ENCODE measurements at places on chromosomes 12 and 14.

DNA sequence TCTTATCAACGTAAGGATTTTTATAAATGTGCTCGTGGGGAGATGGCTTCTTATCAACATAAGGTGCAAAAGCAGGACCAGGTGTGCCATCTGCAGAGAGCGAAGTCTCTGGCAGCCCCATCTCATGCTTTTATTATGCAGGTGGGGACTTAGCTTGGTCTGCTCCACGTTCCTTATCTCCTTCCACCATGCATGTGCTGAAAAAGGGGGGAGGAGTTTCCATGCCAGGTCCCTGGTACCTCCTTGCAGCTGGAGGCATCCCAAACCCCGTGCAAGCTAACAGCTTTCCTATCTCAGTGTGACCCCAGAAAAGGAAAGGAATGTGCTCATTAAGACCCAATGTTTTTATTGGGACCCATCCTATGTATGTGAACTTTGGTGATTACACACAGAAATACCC is 608.5 kb downstream of the TMEM121 start:
- no peak for DNase-seq

DNA sequence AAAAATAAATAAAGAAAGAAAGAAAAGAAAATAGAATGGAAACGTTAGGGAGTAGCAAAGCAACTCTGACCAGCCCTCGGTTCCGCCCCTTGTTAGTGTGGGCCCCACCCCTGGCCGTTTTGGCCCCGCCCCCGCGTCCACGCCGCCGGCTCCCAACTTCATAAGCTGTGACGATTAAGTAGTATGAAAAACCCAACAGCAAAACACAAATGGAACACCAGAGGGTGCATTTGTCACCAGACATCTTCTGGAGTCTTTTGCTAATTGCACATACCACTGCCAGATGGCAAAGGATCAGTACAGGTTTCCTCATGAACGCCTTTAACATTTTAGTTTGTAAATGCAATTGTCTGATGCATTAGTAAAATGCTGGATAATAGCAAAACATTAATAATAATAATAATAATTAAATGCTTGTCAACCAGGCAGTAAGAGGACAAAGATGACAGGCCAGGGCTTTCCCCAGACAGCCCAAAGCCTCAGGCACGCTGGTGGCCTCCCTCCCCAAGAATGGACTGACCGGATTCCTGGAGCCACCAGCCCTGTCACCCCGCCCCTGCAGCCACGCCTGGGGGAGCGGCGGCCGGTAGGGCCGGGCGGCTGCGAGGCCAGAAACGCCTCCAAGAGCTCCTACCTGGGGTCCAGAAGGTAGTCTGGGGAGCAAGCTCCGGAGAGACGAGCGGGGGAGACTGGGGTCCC is 23.6 kb downstream of the HSP90AA1 start:
- DNase-seq: no peak

- DNase-seq: no peak
Measured at GRCh38 chr12:34401659-34402227, 379.4 kb downstream of the ALG10 start.

DNA sequence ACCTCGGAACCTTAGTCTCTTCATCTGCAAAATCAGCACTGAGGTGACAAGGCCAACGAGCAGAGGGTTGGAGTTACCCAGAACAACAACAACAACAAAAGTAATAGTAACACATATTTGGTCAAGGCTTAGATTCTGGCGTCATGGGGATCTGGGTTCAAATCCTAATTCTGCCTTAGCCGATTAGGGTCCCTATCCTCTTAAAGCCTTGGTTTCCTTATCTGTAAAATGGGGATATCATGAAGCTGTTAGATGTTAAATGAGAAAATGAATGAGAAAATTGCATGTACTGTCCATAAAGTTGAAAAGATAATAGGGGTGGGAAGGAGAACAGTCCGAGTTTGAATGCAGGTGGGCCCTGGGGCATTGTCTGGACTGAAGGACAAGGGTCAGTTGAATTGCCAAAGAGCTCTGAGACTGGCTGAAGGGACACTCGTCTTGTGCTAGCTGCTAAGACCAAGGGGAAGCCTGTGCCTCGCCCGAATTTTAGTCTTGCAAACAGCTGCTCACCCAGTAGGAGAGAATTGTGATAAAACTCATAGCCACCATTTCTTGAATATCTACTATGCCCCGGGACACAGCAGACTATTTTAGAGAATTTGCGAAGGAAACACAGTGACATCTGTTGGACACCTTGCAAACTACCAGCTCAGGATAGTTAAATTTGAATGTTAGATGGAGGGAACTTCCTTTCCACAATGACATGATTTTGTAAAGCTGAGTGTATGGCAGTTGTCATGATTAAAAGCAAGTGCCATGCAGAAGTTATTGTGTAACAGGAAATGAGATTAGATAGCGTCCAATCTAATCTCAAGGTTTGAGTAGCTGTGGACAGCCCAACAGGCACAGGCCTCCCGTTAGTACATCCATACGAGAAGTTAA is 6.8 kb upstream of the HNF1A start:
- DNase-seq: no peak

GRCh38 chr14:101074196-101075024 is 170.9 kb upstream of the RTL1 start:
- DNase-seq: no peak

DNA sequence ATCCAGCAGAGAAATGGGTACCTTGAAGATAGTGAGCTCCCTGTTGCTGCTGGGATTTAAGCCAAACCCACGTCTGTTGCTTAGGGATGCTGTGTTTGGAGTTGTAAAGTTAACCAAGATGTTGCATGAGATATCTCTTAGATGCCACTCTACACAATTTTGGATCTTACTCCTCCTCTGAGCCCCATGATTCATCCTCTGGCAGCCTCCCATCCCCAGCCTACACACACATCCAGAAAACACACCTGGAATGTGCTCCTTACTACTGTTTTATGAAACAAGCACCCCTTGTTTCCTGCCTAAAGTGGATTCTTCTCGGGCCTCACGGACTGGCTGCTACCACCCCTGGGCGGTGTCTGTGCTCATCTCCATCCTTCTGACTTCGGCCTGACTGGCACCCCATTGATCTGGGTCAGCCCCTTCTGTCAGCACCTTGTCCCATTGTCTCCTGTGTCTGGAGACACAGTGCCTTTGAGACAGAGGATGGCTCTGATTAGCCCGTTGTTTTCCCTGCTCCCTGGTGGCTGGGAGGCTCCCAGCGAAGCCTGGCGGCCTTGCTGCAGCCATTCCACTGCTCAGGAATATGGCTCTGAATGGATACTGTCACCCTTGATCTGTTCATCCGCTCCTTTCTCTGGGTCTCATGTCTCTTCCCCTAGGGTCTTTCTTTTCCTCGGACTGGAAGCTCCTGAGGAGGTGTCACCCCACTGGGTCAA is 24.3 kb downstream of the TSPAN9 start:
- no peak for DNase-seq

DNA sequence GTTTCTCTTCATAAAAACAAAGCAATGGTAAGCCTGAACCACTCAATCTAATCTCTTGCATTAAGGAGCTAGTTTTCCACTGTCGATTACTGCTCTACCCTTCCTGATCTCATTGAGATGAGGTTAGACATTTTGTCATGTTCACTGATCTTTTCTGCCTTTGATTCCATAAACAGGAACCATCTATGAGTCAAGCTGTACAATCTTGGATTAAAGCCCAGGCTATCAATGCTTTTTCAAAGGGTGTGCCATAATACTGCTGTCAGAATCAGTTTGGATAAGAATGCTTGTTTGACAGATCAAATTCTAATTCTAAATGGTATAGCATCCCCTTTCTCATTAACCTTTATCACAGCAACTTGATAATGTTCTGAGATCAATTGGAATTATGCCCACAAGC is 16.1 kb downstream of the GRIP1 start:
- peak; percentile 50 for DNase-seq

GRCh38 chr14:75404847-75405246 is 23.0 kb upstream of the JDP2 start:
- DNase-seq: no peak

DNA sequence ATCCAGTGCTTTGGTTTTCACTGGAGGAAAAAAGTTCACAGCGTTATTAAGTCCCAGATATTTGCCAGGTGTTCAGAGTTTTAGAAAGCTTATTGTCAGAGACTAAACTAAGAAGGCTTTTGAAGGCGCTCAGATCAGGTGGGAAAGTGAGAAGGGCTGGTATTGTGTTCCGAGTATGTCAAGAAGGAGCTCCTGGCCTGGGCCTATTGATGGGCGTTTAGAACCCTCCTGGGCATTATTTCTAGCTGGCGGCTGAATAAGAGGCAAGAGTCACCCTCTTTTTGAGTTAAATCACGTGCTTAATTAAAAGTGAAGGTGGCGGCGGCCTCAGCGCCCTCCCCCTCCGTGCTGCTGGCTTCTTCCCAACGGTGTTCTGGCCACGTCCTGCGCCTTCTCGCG is 20.9 kb upstream of the GNS start:
- no peak for DNase-seq

DNA sequence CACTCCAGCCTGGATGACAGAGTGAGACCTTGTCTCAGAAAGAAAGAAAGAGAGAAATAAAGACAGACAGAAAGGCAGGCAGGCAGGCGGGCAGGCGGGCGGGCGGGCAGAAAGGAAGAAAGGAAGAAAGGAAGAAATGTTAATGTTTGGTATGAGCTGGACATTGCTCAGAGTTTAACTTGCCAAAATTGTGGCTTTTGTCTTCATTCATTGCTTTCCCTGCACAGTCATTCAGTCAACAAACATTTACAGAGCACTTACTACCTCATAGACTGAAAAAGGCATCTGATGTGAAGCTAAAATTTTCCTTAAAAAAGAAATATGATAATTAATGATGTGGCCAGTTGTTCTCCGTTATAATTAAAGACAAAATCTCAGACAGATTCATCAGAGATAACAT is 247.1 kb downstream of the SPTSSA start:
- DNase-seq: no peak

DNA sequence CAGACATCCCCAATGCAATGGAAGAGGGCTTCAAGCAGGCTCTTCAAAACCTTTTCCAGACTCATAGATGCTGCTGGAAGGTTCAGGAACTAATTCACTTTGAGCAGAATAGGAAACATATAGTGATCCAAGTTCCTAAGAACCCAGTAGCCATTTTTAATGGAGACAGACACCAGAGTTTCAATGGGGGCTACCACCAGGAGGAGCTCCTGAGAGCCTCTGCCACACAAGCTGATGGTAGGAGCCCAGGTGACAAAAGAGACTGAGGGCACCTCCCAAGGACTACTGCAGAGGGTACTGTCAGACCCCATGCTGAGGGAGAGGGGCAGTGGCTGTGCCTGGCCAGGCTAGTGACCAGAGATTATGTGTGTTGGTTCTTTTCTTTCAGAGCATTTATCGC is 45.9 kb downstream of the IFNG start:
- DNase-seq: no peak

DNA sequence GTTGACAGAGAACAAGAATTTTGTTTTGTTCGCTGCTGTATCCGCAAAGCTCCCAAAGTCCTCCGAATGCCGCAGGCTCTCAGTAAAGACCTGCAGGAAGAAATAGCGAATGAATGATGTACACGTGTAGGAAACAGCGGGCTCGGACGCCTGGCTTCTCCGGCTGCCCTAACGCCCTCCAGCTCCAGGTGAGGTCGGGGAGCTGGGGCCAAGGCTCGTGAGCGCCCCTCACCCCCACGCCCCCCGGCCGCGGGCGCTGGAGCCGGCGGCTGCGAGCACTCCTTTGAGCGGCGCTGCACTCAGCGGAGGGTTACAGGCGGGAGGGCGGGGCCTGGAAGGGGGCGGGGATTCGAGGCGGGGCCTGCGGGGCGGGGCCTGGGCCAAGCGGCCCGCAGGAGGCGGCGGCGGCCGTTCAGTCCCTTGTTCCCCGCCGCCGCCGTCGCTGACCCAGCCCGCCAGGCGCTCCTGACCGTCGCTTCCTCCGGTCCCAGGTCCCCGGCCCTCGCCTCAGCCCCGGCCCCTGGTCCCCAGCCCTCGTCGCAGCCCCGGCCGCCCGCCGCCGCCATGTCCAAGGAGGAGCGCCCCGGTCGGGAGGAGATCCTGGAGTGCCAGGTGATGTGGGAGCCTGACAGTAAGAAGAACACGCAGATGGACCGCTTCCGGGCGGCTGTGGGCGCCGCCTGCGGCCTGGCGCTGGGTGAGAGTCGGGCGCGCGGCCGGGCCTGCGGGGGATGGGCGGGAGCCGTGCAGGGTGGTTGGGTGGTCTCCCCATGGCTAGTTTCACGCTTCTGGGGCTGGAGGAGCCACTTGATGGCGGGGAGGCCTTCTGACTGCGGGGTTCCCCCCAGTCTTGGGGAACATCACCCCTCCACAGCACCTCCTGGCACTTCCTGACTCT is at the start of gene AACS:
TSS of gene AACS (plus strand) at position 415 of the 898 bp plus-strand sequence. CDS start at position 565, 150 bp downstream.
- DNase-seq: no peak

DNA sequence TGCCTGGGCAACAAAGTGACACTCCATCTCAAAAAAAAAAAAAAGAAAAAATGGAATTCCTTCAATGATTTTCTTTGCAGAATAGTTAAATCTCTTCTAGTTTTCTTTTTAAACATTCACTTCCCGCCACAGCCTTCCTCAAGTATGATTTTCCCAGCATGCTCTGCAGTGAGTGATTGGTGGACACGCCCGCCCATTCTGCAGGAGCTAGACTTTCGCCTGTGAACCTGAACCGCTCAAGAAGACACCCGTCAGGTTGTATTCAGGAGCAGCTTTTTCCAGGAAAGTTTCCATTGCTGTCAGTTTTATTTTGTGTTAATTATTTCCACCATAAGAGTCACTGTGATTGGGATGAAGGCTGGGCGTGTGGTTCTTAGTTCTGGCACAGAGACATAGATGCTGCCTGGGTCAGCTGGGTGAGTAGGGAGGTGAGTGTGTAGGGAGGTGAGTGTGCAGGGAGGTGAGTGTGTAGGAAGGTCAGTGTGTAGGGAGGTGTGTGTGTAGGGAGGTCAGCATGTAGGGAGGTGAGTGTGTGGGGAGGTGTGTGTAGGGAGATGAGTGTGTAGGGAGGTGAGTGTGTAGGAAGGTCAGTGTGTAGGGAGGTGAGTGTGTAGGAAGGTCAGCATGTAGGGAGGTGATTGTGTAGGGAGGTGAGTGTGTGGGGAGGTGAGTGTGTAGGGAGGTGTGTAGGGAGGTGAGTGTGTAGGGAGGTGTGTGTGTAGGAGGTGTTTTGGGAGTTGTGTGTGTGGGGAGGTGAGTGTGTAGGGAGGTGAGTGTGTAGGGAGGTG is 76.2 kb downstream of the KIF26A start:
- DNase-seq: no peak

- DNase-seq: no peak
Measured at GRCh38 chr14:101732118-101732517, 29.4 kb upstream of the PPP2R5C start.

GRCh38 chr14:88269806-88270420 is 53.2 kb downstream of the KCNK10 start:
- no peak for DNase-seq

DNA sequence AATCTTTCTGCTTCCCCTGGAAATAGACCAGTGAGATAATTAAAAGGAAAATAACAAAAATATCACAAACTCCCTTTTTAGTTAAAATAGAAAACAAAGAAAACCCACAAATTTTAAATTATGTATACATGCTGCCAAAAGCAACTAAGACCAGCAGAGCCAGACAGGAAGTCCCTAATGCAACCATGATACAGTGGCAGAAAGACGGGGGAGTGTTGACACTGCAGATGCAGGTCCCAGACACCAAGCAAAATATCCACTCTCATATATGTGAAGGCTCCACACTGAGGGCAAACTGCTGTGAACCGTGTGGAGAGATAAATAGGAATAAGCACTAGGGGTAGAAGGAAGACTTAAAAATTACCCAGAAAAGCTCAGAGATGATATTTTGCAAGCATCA is 401.0 kb downstream of the BTG1 start:
- no peak for DNase-seq

Measured in epithelial cell of prostate (primary cell).